GM04504 (cell line): ENCODE measurements at places on chromosomes 1 and 21.
A peak's percentile ranks its signal among the peaks of the same experiment; 100 is the strongest.

- DNase-seq = no peak
Observed at GRCh38 chr1:3942416-3943122, 42.5 kb upstream of the C1orf174 start.

DNA sequence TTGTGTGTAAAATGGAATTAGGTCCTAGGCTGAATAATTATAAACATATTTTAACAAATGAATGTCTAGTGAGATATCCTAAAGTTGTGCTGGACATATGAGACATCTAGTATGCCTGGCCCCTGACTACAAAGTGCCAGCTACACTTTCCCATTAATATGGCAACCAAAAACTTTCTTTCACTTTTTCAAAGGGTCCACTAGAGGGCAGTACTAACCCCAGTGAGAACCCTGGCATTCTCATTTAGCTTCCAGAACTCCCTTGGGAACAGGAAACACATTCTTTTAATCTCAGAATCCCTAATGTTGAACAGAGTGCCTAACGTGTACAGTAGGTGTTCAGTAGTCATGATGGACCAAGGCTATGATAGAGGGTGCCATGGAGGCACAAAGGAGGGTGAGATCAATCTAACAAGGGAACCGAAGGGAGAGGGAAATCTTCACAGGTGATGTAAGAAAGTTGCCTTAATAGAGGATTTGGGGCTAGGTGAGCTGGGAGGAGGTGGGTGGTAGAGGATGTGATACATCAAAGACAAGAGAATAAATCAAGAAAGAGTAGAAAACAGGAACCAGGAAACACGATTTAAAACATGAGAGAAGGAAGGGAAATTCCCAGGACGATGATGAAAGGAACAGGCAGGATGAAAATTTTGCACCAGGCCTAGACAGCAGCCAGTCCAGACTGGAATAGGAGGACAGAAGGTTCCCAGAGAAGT is 41.6 kb downstream of the NSL1 start:
- peak; percentile 46 for DNase-seq

GRCh38 chr1:162276493-162276892 is 100.2 kb downstream of the SPATA46 start:
- DNase-seq = peak; percentile 10

DNA sequence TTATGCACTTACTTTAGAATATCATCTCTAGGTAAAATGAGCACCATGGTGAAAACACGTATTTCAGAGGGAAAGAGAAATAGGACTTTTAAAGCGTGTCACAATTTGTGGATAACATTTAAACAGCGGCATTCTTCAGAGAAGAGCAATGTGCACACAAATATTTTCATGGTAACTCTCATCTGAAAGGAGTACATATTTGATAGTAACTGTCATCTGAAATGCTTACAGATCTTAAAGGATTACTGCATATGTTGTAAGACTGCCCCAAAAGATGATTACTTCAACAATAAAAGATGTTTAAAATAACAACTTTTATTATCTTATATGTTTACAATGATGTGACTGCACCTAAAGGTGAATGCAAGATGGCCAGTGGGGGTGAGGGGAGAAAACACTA is 408.8 kb downstream of the PLA2G4A start:
- no peak for DNase-seq

DNA sequence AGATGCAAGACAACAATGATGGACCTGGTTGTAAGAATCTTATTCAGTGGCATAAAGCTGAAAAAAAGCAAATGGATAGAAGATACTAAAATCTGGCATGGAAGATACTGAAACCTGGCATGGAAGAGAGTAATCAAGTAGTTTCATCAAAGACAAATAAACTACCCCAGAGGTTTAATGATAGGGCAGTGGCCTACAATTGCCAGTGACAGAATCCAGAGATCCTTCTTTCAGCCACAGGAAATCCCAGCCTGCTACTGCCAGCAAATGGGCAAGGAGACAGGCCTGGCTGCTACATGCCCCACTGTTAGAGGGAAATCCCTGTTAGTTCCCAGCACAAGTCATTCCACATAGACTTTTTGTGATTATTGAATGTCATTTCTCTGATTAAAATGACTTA is 409.4 kb downstream of the VAV3 start:
- no peak for DNase-seq

GRCh38 chr1:227735539-227736285 is 477 bp downstream of the SNAP47 start:
- DNase-seq = no peak

DNA sequence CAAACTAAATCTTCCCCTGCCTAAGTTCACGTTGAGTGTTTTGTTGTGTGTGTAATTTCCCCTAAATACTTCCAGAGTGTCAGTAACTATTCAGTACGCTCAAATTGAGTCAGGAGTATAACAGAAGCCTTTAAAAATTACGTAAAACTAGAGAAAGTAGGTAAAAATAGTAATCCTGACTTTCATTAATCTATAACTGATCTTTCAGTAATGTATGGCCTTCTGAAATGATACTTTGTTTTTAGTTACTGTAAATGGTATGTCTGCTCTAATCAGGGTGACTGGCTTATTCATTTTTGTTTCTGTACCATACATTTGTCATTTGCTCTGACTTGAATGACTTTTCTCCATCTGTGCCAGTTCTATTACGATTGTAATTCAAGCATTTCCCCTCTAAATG is 29.4 kb downstream of the MIER1 start:
- DNase-seq = no peak

DNA sequence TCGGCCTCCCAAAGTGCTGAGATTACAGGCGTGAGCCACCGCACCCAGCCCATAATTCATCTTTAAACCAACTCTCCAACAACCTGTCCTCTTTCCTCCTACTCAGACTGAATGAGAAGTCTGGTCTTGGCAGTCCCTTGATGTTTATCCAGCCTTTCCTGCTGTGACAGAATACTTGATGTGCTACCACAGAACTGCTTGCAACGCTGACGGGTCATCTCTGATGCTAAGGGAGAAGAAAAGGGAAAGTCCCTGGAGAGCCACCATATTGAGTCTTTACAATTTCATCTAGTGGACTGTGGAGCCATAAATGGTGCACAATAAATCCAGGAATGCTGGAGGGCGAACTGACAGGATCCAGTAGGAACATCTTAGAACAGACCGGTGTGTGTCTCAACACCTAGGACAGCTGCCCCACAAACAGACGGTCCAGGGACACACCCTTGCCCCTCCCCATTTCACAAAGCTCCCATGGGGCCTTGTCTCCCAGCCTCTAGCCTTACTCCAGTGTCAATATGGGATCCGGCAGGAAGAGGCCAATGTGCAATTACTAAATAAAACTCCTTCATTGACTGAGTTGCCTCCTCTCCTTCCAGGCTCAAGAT is 30.7 kb downstream of the JAK1 start:
- no peak for DNase-seq

DNA sequence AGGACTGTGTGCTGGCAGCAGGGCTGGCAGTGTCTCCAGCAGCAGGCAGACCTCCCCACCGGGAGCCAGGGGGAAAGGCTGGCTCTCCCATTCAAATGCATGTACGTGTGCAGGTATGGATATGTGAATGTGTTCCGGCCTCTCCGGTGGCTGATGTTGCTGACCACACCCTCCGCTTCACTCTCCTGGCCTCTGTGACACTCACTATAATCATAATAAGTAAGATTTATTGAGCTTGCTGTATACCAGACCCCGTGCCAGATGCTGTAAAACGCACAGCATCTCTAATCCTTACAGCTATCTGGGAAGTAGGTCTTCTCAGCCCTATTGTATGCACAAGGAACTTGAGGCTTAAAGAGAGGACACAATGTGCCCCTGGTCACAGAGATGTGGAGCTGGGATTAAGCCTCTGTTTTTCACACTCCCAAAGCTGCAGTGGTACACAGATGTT is 20.5 kb upstream of the ARTN start:
- no peak for DNase-seq

DNA sequence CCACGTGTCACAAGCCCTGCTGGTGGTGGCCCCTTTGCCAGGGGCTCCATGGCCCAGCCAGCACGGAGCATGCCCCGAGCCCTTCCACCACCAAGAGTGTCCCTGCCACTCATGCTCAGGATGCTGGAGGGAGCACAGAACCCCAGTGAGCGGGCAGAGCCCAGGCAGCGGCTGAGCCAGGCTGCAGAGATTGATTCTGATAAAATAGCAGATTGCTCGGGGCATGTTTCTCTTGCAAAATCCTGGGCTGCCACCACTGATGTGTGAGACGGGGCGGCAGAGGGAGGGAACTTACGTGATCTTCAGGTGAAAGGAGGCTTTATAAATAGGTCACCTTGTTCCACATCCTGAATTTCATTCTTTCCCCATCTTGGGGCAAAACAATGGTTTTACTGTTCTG is 53.2 kb downstream of the SPSB1 start:
- no peak for DNase-seq

GRCh38 chr1:181043025-181043888 is 9.5 kb downstream of the MR1 start:
- no peak for DNase-seq

- no peak for DNase-seq
Observed at GRCh38 chr21:38242061-38242460, 14.7 kb upstream of the KCNJ15 start.

DNA sequence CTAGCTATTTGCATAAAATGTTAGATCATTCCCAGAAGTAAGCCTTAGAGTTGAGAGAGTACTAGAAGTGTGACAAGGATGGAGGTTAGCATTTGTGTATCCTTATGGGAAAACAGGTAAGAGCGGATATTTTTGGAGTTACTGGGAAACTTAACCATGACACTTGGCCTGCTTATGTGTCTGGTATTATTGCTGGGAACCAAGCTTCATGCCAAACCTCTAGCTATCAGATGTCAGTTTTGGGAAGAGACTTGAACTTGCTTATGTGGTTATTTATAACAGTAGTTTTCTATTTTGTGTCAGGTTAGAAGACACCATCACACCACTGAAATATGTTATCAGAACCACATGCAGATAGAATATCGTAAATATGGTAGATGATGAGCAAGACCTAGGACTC is 230.3 kb upstream of the SGIP1 start:
- no peak for DNase-seq

DNA sequence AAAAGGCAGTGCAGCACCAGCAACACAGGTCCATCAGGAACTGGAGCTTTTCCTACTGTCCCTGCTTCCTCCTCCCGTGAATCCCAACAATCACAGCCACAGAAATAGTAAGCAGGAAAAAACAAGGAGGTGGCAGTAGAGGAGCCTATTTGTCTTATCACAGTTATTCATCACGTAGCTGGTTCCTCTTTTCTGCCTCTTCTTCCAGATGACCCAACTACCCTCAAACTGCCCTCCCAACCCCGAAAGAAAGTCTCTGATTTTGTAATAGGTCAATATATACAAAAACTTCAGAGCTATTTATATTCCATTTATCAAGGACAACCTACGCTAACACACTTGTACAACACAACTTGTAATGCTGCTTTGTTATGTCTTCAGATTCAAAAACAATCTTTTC is 21.4 kb downstream of the GNB1 start:
- DNase-seq = no peak

- no peak for DNase-seq
Observed at GRCh38 chr1:100051893-100052292, 80.8 kb downstream of the SASS6 start.

GRCh38 chr1:154352581-154353459 is 27.5 kb downstream of the ATP8B2 start:
- no peak for DNase-seq

- no peak for DNase-seq
Observed at GRCh38 chr1:160133990-160134770, 17.2 kb upstream of the ATP1A4 start.

DNA sequence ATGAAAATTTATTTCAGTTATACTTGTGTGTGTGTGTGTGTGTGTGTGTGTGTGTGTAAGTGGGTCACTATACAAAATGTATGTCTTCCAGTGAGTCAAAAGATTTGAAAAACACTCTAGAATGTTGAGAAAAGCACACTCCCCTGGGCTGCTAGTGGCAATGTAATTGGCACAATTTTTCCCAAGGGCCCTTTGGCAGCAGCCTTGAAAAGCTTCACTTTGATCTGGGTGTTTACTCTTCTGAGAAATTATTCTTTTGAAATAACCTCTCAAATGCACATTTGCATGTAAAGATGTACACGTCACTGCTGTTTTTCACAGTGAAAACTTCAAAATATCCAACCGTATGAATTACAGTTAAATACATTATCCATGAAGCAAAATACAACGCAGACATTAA is 22.1 kb upstream of the SLC44A3 start:
- no peak for DNase-seq

DNA sequence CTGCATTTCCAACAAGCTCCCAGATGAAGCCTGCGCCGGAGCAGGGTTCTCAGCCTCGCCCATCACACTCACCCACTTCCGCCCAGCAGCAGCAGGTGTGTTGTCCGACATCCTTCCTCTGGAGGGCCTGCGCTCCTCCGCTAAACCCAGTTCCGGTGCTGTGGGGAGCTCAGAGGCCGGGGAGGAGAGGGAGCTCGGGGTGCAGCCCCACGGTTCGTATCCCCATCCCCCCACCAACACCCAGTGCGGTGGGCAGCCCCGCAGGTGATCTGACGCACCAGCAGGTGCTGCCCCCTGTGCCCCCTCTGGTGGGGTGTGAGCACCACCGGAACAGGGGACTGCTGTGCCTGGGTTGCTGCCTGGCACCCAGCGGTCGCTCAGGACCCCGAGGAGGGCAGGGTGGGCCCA is 3.4 kb upstream of the PEX10 start:
- DNase-seq = no peak

DNA sequence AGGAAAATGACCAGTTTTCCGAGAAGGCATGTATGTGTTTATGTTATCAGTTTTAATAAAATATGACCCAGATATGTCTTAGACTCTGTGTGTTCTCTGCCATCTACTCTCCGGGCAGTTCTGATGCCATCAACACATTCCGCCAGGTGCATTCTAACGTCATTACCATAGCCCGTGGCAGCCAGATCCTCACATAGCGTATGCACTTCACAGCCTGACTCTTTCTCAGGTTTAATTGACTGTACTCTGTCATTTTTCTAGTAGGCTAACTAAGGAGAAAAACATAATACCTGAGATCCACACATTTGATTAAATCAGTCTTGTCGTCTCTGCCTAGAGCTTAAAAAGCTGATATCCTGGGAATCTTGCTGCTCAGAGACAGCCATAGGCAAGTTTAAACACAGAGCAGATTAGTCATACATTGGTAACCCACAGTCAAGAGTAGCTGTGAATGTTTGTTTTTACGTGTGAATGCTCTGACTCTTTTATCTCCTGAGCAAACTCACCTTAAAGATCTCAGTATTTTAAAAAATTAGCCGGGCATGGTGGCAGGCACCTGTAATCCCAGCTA is 175.9 kb downstream of the GREM2 start:
- no peak for DNase-seq

GRCh38 chr1:67371043-67371442 is 59.2 kb downstream of the SERBP1 start:
- DNase-seq = no peak

- DNase-seq = no peak
Observed at GRCh38 chr1:156591181-156591431, 470 bp upstream of the NAXE start.
